Substantia nigra (tissue), 51 donors: ENCODE measurements at places on chromosomes 6 and 20.

DNA sequence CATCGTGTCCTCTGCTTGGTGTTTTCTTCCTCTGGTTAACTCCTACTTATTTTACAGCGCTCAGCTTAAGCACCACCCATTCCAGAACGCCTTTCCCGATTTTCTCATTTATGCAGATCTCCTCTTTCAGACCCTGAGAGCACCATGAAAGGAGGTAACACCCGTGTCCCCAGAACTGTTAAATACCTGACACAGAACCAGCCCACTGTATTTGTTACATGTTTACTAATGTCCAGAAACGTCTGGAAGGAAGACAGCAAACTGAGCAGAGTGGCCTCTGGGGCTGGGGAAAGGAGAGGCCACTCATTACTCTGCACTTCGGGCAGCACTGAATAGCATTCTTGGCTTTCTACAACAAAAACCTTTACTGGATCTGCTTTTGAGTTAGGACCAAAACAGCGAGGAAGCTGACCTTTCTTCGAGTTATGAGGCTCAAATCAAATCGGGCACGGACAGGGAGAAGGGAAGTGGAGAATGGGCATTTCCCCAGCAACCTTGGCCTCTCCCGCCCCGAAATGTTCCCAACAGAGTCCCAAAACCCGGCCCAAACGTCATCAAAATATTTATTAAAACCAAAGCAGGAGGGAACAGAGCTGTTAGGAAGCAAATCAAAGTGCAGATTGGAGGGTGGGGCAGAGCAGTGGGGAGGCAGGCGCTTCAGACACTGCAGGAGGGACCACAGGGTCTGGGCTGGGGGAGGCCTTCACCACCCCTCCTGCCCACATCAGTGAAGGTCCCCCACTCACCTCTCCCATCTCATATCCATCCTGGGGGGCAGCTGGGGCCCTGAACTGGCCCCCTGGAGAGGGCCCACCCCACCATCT is 1.1 kb upstream of the NECAB3 start:
- no peak for DNase-seq

- DNase-seq, result no peak
These were observed 10.3 kb upstream of the MTRF1L start for GRCh38 chr6:153012856-153013255.

DNA sequence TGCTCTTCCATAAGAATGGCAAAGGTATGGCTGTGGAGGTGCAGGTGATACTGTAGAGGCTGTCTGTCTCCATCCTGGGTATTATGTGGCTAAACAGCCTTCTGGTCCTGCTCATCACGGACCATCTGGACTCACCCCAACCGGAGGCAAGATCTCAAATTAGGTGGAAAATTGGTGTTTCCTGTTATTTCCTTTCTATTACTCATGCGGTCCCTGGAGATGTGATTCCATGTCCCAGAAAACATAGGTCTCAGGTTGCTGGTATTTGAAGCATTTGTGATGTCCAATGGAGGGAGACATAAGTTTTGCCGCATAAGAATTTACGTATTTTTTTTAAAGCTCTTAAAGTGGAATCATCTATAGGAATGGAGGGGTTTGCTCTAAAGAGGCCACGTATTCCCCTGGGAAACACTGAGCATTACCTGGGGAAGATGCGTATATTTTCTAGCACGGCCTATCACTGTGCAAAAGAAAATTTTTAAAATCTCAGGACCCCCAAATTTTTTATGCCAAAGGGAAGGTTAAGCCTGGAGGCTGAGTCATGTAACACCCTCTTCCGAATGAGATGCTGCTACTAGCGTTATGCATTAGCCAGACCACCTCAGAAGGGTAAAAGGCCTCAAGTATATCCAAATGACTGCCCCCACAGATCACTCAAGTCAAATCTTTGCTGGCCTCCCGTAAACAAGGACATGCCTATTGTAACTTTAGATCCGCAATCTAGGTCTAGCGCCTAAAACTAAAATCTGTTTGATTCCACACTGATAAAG is 22.4 kb upstream of the PBOV1 start:
- no peak for DNase-seq

- DNase-seq, result no peak
These were observed 417 bp downstream of the NFATC2 start for GRCh38 chr20:51542033-51542570.

DNA sequence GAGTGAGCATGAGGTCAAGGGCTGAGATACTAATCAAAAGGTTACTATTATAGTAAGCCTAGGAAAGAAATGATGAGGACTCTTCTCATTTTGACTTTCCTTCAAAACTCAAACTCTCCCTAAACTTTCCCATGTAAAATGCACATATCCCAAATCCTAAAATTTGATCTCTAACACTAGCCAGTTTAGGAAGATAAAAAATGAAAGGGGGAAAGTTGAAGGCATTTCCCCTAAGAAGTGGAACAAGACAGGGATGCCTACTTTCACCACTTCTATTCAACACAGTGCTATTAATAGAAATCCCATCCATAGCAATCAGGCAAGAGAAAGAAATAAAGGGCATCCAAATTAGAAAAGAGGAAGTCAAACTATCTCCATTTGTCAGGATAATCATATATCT is 2.9 kb upstream of the CALHM5 start:
- no peak for DNase-seq

DNA sequence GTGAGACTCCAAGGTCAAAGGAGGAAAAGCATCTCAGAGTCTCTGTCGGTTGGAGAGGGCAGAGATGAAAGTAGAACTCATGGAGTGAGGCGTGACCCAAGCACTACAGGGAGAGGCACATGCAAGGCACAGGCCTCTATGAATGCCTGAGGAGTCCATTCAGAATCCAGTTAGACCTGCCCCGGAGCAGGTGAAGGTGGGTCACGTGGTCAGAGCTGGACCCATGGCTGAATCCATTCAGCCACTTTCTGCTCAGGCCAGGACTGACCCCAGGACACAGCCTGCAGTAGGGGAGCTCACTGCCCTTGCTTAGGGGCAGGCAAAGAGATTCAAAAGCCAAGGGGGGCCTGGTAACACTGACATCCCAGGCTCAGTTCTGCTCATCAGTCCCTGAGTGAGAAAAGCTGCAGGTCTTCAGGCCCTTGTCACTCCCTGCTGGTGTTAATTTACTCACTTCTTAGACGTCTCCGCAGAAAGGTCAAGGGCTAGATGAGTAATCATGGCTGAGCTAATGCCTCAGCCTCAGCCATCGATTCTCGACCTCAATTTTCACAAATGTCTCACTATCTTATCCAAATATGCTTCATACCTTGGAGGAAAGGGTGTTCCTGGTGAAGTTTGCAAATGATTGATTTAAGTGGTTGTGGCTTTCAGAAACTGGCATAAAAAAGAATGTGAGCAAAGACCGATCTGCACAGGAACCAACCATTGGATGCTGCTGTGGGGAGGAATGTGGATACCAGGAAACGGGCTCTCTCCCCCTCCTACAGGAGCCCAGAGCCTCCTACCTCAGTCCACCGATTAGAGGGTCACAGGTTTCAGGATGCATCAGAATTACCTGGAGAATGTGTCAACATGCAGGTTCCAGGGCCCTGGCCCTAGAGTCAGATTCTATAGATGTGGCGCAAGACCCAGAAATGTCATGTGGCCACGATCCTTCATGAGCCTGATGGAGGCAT is 584.4 kb downstream of the PTPRT start:
- no peak for DNase-seq

- DNase-seq, result no peak
These were observed 90.7 kb downstream of the CDH22 start for GRCh38 chr20:46217583-46217982.
